CD14-positive monocyte (primary cell): ENCODE measurements at places on chromosomes 6 and 20.

DNA sequence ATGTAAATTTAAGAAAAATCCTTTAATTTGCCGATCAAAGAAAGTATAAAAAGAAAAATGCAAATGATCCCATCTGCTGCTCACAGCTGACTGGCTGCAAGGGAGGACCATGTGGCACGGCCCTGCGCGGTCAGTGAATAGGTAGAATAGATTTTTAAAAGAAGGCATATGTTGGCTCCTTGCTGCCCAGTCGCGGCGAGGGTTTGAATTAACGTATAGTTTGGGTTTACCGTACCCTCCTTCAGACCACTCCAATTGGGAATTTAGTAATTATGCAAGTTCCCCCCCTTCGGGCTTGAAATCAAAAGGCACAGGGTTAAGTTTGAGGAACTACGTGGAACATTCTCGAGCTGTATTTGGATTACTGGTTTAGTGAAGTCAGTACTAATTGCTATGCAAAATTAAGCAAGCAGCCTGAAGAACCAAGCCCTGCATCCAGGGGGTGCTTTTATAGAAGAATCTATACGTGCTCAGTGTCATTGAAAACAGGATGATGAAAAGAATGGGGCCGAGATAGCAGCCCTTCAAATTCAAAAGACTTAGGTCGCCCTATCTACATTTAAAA lies 1.1 kb upstream of the BEND3 start:
- DNase-seq, result peak; percentile 57

GRCh38 chr6:134288538-134289203 lies 29.2 kb downstream of the SGK1 start:
- DNase-seq, result peak; percentile 95

GRCh38 chr6:57147401-57147800 lies 24.7 kb upstream of the BAG2 start:
- no peak for DNase-seq

GRCh38 chr6:16818992-16819626 lies 57.8 kb upstream of the ATXN1 start:
- no peak for DNase-seq

DNA sequence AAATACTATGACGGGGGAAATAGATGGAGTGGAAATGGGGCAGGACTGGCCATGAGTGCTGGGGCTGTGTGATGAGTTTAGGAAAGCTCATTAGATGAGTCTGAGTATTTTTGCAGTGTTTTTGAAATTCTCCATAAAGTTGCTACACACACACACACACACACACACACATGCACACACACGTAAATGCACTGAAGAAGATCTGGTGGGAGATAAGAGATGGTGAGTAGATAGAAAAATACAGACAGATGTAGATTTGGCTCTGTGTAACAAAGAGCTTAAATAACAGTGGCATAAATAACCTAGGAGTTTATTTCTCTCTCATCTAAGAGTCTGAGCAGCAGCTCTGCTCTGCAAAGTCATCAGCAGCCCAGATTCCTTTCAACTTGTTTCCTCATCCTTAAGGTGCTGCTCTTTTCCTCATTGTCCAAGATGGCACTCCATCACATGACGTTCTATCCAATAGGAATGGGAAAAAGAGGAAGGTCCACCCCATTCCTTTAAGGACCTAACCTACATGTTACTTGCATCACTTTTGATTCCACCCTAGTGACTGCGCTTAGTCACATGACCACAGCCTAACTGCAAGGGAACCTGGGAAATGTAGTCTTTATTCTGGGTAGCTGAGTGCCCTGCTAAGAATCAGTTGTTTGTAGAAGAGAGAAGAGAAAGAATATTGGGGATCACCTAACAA lies 76.4 kb downstream of the EYA2 start:
- peak; percentile 2 for DNase-seq

- no peak for DNase-seq
These were observed 744 bp downstream of the KIF25 start for GRCh38 chr6:167998215-167998614.
